ENCODE measurements at places on chromosomes 1 and 21.

GRCh38 chr21:28227881-28228635 is 764.6 kb downstream of the LTN1 start:
- no peak for DNase-seq

DNA sequence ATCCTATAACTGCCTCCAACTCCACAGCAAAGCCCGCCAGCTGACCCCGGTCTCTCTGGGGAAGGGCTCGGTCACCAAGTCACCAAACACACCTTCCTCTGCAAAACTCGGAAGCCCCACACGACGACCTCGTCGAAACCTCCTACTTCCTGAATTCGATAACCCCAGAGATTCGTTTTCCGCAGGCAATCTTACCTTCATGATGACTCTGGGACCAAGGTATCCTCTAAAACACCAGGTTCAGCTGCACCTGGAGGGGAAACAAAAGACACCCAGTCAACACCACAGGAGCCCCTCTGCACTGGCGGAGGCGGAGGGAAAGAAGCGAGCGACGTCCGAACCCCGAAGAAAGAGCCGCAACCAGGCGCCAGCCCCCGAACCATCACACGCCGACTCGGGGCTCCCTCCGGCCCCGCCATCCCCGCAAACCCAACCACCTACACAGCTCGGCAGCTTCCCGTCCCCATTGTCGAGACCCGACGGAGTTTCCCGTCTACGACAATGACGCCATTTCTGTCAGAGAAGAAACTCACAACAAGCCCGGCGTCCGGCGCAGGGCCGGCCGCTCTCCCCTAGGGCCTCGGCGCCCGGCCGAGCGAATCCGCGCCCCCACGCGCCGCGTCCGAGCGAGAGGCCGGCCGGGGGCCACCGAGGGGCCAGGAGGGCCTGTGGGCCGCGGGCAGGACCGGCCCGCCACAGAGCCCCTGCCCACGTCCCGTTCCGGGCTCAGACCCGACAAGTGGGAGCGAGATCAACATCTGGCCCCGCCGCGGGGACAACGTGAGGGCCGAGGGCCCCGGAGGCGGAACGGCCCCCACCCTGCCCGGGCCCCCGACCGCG is 1.0 kb downstream of the ARID4B start:
- DNase-seq: peak; percentile 9

DNA sequence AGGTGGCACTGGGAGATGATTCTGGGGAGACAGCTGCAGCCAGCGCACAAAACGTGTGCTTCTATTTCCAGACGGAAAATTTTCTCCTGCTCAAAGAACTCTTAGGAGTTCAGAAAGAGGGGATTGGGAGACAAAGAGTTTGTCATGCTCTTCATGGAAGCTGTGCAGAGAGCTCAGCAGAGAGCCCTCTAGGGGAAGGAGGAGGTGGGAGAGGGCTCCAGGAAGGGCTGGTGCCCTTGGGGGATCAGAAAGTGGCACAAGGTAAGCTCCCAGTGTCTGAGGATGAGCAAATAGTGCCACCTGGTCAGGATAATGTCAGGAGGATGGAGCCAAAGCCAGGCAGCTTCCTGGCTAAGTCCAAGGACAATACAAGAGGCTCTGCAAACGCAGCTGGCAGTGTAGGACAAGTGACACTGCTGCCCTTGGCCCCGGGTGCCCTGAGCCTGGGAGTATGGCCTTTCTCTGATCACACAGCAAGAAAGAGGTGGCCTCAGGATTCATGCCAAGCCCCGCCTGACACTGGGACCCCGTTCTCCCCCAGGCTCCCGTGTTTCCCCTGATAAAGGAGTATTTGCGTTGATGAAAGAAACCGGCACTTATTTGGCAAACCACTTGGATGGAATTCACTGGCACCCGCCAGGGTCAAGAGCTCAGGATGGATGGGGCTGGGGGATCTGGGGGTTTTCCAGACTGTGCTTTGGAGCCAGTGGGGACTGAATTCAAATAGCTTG is 254.0 kb downstream of the PTPRU start:
- DNase-seq: no peak

DNA sequence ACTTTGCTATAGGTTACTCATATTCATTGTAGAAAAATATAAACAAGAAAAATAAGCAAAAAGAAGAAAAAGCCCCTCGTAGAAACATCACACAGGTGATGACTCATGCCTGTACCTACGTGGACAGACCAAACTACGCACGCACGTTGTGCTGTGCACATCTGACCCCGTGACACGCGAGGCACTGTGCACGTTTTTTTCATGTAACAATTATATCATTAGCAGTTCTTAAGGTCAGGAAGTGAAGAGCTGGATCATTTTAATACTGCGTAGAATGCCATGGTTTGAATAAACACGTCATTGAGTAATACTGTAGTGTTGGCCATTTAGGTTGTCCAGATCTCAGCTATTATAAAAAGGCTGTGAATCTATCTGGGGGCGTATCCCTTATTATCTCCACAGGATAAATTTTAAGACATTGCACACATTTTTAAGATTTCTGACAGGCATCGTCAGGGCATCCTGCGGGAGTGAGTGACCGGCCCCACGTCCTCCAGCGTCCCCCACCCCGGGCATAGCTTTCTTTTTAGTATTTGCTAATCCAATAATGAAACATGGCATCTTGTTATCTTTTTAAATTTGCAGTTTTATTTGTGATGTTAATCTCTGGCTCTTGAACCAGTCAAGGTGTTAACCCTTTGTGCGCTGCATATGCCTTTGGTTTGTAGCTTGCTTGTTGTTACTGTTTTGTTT is 23.4 kb upstream of the ADARB1 start:
- DNase-seq: no peak

GRCh38 chr1:16162163-16162822 is 6.4 kb upstream of the EPHA2 start:
- DNase-seq: peak; percentile 20

DNA sequence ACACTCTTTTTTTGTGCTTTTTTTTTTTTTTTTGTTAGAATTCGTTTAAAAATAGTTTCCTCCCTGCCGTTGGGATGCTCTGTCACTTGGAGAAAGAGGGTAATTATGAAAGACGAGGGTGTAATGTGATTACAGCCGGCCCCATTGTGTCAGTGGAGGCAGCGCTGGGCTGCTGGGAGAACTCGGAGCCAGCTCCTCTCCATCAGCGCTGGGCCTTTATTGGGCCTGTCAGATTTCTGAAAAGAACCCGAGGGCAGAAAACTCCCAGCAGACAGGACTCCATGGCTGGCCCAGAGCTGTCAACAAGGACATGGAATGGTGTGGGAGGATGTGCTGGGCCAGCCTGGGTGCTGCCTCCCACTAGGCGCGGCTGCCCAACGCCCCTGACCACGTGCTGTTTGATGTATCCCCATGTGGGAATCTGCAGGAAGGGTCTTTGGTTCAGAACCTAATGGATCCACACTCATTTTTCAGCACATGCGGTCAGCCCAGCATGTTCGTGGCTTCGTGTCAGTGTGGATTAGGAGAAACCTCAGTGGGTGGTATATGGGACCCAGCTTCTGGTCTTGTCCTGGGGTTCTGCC is 222.6 kb upstream of the KIAA0040 start:
- DNase-seq: no peak

- no peak for DNase-seq
Measured at GRCh38 chr1:238201992-238202391, 311.3 kb upstream of the ZP4 start.

GRCh38 chr1:213154056-213154685 is 103.1 kb downstream of the RPS6KC1 start:
- DNase-seq: no peak

DNA sequence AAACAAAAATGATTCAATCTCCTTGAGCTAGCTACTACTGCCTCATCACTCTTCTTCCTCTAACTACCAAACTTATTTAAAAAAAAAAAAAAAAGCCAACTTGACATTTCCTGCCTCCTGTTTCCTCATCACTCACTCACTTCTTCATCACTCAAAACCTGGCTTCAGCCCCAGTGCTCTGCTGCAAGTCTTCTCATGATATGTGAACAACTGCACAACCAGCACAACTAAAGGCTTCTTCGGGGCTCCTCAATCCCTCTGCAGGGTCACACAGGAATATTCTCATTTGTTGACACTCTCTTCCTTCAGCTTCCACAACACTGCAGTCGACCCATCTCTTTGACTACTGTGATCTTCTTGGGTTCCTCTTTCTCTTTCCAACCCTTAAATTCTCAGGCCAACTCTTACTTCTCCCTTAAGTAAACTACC is 7.6 kb downstream of the MTF1 start:
- DNase-seq: no peak

GRCh38 chr21:41868062-41868710 is 11.0 kb downstream of the PRDM15 start:
- no peak for DNase-seq

DNA sequence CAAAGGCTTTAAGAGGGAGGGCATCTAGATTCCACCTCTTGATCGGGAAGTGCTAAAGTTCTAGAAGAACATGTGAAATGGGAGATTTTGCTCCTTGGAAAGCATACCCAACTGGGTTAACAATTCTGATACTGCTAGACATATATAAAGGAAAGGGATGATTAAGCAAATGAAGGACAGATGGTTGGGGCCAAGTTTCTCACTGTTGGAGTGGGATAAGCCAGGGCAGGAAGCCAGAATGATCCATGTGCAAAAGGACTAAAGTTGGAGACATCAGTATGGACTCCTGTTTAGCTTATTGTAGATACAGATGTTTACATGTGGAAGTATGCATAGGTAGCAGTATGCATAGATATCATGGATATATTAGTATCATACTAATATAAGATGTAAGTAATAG is 16.8 kb downstream of the PLA2G5 start:
- no peak for DNase-seq

DNA sequence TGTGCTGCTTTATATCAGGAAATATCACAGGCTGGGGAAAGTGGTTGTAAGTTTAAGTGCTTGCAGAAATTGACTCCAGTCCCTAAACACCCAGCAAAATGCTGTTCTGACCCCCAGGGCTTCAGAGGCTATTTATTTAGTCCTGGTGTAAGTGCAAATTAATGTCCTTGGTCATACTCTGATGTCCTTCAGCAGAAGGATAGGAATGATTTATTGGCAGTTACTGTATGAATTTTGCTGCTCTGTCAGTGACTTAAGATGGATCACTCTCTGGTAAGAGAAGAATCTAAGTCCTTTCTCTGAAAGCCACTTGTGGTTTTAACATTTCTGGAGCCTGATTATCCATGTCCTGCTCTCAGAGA is 21.9 kb downstream of the FAM20B start:
- DNase-seq: no peak

DNA sequence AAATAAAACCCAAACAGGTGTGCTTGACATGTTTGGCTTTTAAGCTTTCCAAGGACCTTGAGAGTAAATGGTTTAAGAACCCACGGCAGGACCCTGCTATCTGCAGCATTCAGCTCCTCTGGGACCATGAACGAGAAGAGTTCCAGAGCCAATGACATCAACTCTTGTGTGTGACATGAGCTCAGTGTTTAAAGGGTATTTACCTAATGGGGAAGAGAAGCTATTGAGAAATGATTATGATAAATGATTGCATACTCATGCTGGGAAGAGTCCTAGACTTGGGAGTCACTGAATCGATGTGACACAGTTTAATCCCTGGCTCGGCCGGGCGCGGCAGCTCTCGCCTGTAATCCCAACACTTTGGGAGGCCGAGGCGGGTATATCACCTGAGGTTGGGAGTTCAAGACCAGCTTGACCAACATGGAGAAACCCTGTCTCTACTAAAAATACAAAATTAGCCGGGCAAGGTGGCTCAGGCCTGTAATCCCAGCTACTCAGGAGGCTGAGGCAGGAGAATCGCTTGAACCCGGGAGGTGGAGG is 55.4 kb downstream of the KANK4 start:
- DNase-seq: no peak

- DNase-seq: no peak
Measured at GRCh38 chr1:10556430-10557005, 81.8 kb downstream of the PEX14 start.

DNA sequence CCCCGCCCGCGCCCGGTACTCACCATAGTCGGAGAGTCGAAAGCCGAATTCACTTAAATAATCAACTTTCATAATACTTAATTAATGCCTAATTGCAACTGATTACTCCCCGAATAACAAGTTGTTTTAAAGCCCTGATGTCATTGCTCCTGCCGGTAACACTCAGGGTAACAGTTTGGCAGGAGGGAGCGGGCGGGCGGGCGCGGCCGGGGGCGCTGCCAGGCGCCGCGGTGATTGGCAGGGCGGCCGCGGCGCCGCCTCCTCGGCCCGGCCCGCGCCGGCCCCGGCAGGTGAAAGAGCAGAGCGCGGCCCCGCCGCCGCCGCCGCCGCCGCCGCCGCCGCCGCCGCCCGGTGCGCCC is 102.2 kb downstream of the CASZ1 start:
- peak; percentile 44 for DNase-seq

DNA sequence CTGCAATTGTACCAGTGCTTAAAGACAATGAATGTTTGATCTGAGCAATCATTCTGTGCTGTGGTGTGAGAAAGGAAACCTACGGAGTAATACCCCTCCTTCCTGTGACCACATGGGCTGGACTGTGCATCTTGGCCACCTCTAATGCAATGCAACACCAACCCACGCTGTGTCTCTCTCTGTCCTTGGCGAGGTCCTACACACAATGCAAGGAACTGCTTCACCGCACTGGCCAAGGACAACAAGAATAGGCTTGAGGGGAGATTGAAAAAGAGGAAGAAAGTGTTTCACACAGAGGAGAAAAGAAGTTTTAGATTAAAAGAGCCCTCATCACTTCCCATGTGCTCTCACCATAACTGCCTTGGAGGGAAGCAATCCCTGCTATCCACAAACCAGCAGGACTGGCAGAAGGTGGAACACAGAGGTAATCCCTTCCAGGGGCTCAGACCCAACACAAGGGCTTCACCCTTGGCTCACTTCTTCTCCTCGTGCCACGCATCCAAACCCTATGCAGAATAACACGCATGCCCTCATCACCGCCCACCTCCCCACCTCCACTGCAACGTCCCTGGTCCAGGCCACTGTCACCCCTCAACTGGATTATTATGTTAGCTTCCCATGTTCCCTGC is 112.5 kb upstream of the ERG start:
- no peak for DNase-seq

DNA sequence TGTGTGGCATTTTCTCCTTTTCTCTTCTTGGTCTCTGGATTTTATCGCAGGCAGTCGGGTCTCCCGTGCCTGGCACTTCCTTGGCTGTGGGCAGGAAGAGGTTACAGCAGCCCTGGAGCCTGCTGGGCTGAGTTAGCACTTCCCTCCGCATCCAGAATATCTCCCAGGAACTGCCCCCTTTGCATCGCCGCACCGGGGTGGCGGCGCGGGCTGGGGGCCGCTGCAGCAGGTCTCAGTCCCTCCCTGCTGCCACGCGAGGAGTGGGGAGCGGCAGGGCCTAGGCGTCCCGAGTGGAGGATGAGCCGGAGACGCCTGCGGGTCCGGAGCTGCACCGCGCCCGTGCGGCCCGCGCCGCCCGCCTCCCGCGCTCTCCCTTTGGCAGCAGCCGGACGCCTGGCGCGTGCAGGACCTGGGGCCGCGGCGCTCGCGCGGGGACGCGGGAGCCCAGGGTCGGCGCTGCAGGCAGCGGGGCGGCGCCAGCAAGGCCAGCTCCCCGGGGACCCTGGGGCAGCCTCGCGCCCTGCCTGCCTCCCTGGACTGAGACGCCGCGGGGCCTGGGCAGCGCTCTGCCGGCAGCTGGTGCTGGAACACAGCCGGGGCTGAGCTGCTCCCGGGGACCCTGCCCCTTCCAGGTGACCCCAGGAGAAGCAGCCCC is 192.8 kb downstream of the PRDM2 start:
- DNase-seq: no peak
